ENCODE measurements at places on chromosomes 2 and 18.

- DNase-seq = no peak
These were observed 160.0 kb upstream of the MYO3B start for GRCh38 chr2:170017860-170018532.

- DNase-seq = no peak
These were observed 950.7 kb upstream of the FAM98A start for GRCh38 chr2:34549710-34550345.

DNA sequence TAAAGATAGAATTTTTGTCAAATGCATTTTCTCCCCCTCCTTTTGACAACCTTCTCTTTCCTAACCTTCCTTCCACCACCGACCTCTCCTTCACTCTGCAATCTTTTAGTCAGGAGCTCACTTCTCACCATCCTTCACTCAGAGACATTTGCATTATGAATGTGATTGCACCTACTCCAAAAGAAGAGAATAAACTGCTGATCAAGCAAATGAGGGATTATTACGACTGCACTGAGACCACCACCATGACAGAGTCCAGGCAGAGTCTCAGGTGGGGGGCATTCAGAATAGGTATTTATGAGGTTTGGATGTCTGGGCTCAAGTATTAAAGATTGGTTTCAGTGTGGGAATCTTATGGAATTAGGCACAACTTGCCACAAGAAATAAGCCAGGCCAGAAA, 483.9 kb downstream of the PTH2R start:
- DNase-seq = no peak

GRCh38 chr2:156562124-156562523, 125.9 kb downstream of the GPD2 start:
- DNase-seq = no peak

GRCh38 chr2:233379034-233379433, 24.7 kb downstream of the DGKD start:
- no peak for DNase-seq

- DNase-seq = no peak
These were observed 37.6 kb upstream of the ASXL3 start for GRCh38 chr18:33540392-33540791.

DNA sequence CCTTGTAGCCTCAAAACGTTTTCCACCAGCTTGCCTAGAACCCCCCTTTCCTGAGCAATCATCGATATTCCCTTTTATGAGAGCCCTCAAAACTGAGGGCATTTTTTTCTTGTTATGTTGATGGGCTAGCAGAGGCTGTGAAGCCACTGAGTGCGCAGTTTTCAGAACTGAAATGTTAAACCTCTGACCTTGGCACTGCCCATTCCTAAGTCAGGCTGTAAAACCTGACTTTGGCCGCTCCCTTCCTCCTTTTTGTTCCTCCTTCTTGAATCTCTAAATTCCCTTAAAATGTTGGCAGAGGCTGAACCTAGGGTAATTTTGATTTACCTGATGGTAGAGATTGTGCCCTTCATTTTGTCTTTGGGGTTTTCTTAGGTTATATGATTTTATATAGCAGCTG, 334.2 kb downstream of the KIAA1328 start:
- no peak for DNase-seq

GRCh38 chr2:234733795-234734600, 217.8 kb upstream of the SH3BP4 start:
- DNase-seq = no peak

- no peak for DNase-seq
These were observed 121.9 kb downstream of the PAX3 start for GRCh38 chr2:222176890-222177289.

- no peak for DNase-seq
These were observed 78.9 kb downstream of the CD8B2 start for GRCh38 chr2:106566050-106566449.

GRCh38 chr2:33784488-33784887, 185.4 kb upstream of the FAM98A start:
- DNase-seq = no peak

GRCh38 chr18:7065736-7066135, 51.9 kb downstream of the LAMA1 start:
- no peak for DNase-seq

GRCh38 chr2:7692657-7693161, 775.5 kb downstream of the RNF144A start:
- DNase-seq = no peak

- DNase-seq = no peak
These were observed 10.7 kb downstream of the CYRIA start for GRCh38 chr2:16654833-16655444.
